ENCODE measurements at places on chromosomes 2 and 18.

DNA sequence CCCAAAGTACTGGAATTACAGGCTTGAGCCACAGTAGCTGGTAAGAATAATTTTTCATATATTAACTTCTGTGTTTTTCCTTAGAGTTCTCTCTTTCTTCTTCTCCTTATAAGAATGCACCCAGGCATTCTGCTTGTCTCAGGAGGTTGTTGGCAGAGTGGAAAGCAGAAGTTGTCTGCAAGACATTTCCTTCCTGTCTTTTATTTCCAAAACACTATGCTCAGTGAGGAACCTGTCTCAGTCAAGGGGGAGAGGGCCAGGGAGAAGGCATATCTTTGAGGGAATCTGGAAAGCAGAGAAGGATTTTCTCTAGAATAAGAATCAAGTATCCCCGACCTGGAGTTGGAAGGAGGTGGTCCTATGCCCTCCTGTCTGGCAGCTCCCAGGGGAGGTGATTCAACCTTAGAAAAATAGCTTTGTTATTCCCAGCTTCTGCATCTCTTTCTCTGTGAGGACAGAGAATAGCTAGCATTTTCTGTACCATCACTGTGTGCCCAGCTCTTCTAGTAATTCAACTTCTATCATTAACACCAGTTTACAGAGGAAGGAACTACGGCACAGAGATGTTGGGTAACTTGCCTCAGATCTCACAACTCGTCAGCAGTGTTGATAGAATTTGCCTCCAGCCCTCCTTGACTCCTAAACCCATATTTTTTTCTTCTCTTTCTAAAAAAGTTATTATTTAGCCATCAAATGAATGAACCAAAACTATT is 3.8 kb upstream of the LPIN2 start:
- no peak for DNase-seq

- DNase-seq = no peak
These were observed 38.0 kb downstream of the KYNU start for GRCh38 chr2:142915502-142915901.

DNA sequence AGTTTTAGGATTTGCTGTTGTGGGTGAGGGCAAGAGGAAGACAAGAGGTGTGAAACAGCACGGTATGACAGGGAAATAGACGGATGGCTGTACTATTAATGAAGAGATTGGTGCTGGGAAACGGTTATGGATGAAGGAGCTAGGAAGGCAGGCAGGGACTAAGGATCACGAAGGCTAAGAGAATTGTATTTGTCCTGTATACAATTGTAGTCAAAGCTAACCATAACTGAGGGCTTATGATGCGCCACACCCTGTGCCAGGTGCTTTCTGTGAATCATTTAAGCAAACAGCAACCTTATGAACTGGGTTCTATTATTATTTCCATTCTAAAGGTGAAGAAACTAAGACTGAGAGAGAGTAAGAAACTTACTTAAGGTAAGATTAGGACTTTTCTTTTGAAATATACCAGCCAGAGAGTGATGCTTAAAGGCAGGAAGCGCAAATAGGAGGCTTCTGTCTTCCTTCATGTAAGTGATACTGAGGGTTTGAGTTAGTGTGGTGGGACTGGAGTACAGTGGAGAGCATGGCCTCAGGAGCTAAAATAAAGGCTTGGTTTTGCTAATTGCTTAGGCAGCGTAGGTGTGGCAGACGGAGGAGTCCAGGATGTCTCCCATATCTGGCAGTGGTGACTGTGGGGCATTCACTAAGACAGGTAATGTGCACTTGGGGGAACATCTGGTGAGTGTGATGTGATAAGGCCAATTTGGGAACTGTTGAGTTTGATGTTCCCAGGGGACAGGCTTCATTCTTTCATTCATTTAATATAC is 85.8 kb downstream of the PLEKHM3 start:
- DNase-seq = no peak

DNA sequence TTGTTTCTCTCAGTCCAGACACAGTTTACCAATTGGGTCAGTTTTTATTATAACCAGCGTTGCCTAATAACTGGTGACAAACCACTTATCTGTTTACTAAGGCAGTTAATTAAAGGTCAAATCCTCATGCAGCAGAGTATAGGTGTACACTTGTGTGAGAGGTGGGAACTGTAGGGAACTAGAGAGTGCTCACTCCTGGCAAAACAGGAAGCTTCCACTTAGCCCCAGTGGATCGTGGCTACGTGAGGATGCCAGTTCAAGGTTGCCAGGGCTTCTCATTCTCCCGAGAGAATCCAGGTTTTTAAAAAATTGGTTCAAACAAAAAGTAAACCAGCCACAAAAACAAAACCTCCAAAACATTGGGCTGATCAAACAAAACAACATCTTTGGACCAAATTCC is 8.1 kb downstream of the CYBRD1 start:
- DNase-seq = no peak

DNA sequence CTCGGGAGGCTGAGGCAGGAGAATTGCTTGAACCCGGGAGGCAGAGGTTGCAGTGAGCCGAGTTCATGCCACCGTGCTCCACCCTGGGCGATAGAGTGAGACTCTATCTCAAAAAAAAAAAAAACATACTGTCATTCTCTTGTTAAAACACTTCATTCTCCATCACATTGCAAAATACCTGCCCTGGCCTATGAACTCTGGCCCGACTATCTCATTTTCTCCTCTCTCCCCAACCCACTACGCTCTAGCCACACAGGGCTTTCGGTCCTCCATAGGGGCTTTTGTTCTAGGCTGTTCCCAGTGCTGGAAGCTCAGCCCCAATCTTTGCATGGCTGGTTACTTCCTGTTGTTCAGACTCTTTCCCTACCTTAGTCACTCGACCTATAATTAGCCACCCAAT is 10.3 kb downstream of the CEP76 start:
- no peak for DNase-seq

DNA sequence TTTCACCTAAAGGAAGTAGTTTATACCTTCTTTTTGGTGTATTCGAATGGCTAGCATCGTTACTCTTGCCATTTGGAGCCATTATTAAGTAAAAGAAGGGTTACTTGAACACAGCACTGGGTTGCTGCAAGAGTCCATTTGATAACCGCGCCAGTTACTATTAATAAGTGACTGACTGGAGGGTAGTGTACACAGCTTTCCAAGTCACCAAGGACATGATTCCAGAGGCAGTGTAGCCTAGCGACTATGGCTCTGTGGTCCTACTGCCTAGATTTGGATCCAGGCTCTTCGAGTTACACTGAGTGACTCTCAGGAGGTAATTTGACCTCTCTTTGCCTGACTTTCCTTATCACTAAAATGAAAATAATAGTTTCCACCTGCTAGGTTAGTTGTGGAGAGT is 206.8 kb downstream of the MEIS1 start:
- no peak for DNase-seq

DNA sequence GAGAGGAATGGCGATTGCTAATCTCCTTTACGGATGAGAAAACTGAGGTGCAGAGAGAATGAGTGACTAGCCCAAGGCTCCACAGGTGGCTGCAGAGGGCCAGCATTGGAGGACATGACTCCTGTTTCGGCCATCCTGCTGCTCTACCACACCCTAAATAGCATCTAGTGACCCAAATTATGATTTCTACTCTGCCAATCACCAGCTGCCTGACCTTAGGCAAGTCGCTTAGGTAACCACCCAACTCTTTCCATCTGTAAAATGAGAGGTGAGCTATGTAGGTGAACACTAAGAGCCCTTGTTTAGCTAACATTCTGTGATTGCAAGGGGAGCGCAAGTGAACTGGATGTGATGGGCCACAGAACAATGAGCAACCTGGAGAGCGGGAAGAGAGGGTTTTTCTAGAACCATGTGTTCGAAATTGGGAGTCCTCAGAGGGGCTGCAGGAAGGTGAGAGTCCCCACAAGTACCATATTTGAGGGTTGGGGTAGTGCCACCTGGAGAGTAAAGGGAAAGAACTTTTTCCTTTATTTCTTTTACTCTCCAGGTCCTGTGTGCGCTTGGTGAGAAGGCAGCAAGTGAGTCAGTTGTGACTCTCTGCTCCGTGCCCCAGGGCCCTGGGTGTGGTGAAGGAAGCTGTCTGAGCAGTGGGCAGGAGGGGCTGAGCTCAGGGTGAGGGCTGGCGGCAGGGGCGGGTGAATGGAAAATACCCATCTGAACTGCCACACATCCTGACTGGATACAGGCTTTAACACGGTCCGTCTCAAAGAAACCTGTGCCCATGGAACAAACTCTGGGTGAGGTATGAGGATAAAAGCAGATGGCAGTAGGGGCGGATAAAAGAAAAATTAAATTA is 2.4 kb downstream of the CYP27C1 start:
- no peak for DNase-seq

- DNase-seq = no peak
These were observed 80.1 kb downstream of the RBM43 start for GRCh38 chr2:151181524-151181923.

DNA sequence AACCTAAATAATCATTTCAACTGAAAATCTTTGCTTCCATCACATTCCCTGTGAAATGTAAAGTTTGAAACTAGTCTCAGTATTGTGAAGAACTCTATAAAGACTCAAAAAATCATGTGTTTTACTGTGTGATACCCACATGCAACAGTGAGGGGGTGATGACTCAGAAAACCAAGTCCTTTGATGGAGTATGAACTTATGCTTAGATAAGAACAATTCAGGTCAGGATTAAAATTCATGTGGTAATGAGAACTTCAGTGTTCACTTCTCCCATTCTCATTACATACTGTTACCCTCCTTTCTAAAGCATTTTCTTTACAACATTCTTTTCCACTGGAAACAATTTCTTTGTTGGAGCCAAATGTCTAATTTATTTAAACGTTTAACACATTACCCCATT is 360.2 kb downstream of the FSIP2 start:
- DNase-seq = no peak

- DNase-seq = no peak
These were observed 206.2 kb upstream of the EPAS1 start for GRCh38 chr2:46091004-46091403.

GRCh38 chr2:54838585-54839035 is 115.1 kb downstream of the EML6 start:
- DNase-seq = peak; percentile 85

DNA sequence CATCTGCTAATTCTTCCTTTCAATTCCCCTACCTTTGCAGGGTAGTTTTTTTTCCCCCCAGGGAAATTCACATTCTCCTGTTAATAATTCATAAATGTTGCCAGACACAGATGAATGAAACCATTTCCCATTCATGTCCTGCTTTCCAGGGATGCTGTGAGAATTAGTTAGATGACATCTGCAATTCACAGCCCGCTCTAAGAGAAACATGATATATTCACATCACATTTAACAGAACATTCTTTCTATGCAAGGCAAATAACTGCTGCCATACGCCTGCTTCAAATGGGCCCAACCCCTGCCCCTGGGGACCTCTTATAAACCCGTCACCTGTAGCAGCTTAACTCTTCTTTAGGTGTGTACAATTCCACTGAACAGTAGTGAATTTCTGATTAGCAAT is 110.6 kb upstream of the CTAGE1 start:
- DNase-seq = no peak

DNA sequence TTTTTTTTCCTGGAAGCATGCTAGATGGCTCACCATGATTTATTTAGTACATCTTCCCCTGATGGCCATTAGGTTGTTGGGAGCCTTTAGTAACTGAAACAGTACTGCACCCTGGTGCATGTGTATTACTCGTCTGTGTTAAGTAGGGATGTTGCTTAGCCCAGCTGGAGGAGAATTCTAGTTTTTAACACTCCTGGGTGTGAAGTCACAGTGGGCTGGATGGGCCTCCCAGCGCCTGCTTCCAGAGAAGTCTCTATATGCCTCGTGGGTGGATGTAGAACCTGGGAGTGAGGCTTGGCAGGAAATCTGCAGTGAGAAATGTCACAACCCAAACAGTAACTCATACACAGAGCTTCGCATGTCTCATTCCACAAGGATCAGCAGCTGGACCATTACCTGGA is 28.9 kb upstream of the NT5DC4 start:
- no peak for DNase-seq

DNA sequence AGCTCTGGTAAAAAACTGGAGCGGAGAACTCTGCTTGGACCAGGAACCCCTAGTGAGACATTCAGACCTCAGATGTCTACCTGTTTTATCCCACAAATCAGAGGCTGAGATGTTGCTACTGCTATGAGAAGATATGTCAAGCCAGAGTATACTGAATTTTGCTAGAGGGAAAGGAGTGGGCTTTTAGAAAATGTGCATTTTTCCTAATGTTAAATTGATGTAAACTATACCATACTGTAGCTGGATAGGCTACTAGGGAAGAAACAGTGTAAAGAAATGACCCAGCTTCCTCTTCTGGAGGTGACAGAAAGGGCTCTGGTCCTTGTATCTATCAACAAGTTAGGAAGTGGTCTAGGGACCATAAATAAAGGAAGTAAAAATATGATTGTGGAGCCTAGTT is 65.0 kb downstream of the SLC39A10 start:
- no peak for DNase-seq

- DNase-seq = no peak
These were observed 3.8 kb downstream of the DCC start for GRCh38 chr18:52343731-52344340.
